ENCODE measurements at places on chromosomes 1 and 21.

DNA sequence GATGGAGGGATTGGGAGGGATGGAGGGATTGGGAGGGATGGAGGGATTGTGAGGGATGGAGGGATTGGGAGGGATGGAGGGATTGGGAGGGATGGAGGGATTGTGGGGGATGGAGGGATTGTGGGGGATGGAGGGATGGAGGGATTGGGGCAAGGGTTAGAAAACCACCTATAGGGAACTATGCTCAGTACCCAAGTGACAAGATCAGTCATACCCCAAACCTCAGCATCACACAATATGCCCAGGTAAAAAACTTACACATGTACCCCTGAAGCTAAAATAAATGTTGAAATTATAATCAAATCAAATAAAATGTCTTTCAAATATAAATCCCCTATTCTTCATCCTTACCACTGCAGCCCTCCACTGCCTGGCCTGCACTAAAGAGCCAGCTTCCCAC lies 72.8 kb upstream of the HNRNPU start:
- DNase-seq, result no peak

- DNase-seq, result no peak
Observed at GRCh38 chr1:31302709-31303441, 6.0 kb downstream of the ZCCHC17 start.

GRCh38 chr1:223785808-223786207 lies 59.9 kb downstream of the TP53BP2 start:
- no peak for DNase-seq

GRCh38 chr1:56336982-56337381 lies 242.4 kb downstream of the PLPP3 start:
- DNase-seq, result no peak

DNA sequence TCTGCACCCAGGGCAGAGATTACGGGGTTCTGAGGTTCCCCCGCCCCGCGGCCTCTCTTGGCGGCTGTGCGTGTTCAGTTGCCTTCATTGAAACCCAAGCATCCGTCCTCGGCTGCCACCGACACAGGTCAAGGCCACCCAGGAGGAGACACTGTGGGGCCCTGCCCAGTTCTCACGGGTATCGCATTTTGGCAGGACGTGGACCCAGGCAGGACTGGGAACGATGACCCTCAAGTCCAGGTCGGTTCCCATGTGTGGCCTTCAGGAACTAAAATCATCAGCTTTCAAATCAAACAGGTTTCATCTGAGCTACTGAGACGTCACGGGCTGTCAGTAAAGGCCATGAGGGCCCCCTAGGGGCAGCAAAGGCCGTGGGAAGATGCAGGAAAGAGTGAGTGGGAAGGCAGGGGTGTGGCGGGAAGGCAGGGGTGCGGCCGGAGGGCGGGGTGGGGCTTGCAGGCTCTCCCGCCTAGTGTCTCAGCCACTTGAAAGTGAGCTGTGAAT lies 7.0 kb upstream of the C1orf174 start:
- DNase-seq, result no peak

DNA sequence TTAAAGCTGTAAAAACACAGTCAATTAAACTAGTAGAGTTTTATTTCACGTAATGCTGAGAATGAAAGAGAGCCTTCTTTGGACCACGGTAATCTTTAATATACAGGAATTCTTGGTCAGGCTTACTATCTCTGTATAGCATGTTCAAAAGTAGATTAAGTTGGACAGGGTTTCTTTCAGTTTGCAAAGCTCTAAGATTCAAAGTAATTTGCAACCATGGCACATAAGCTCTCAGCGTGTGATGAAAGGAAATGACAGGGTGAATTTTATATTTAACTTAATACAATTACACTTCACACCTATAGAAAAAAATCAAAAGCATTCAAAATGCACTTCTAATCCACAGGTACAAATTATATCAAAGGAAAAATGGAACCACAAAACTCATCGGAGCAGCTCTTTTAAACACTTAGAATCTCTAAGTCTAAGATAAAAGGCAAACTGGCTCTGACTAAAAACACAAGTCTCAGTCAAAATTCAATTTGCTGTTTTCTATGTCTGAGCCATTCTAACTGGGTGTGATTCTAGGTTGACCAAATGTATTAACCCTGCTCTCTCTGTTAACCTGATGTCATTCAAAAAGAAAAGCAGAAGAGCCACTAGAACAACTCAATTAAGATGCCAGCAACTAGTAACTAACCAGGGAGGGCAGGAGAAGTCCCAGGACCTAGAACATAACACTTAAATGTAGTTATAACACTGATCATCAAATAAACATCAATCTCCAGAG lies 147.7 kb downstream of the RERE start:
- DNase-seq, result no peak

GRCh38 chr1:89894210-89895201 lies 73.7 kb downstream of the LRRC8D start:
- DNase-seq, result no peak

GRCh38 chr1:62722796-62723195 lies 34.6 kb upstream of the DOCK7 start:
- DNase-seq, result no peak

DNA sequence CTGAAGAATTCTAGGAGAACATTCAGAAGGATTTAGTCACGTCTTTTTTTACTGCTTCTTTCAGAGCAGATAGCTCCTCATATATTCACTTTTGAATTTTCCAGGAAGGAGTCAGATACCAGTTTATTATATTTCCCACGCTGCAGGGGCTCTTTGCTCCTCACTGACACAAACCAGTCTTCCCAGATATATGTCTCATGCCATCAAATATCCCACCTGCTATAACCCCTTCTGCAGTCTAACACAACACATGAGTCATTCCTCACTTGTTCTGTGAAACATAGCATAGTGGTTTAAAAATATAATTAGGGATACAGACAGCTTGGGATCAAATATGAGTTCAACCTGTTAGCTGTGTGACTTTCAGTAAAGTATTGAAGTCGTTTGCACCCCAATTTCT lies 251.7 kb upstream of the DPYD start:
- DNase-seq, result no peak

GRCh38 chr1:50453266-50453665 lies 30.0 kb upstream of the DMRTA2 start:
- no peak for DNase-seq

DNA sequence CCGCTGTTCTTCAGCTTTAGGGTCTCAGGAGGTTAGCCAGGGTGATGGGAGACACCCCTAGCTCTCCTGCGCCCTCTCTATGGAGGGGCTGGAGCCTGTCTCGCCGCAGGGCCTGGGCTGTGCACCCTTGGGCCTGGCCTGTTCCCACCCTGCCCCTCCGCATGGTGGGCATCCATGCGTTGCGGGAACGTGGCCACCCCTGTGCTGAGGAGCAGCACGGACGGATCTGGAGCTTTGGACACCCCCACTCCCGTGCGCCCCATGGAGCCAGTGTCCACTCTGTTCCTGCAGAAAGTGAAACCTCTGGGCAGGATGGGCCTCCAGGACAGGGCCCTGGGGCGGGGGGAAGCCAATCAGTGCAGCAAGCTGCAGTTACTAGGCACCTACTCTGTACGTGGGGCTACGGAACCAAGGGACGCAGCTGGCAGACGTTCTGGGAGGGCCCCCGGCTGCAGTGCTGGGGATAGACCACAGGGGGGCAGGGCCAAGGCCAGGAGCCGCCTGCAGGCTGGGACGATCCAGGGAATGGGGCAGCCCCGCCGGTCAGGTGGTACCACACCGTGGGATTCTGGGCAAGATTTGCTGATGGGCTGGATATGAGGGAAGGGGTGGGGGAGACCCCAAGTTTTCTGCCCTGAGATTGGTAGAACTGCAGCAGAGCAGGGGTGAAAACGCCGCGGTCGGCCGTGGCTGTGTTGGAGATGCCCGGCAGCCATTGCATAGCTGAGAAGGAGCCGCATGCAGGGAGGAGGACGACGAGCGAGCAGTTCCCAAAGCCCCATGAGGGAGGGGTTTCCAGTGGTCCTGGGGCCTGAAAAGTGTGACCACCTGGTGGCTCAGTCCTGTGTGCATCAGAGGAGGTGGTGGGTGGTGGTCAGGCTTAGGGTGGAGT lies 43.3 kb downstream of the TP73 start:
- no peak for DNase-seq

GRCh38 chr1:73162564-73162963 lies 880.2 kb upstream of the NEGR1 start:
- no peak for DNase-seq

DNA sequence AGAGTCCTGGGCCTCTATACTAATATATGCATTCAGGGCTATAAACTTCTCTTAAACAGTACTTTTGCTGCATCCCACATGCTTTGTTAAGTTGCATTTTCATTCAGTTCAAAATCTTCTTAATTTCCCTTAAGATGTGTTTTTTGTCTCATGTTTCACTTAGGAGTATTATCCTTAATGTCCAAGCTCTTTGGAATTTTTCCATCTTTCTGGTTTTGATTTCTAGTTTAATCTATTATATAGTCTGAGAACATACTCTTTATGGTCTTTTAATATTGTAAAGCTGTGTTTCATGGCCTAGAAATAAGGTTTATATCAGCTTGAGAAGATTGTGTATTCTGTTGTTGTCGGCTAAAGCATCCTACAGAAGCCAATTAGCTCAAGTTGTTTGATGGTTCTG lies 1041.8 kb downstream of the PLA2G4A start:
- peak; percentile 11 for DNase-seq

GRCh38 chr1:113545210-113545609 lies 154.9 kb downstream of the MAGI3 start:
- DNase-seq, result no peak

- DNase-seq, result no peak
Observed at GRCh38 chr1:80540596-80540995, 1260.1 kb upstream of the ADGRL2 start.

GRCh38 chr1:178023181-178023618 lies 53.3 kb upstream of the SEC16B start:
- DNase-seq, result no peak

GRCh38 chr1:47940779-47941178 lies 56.4 kb downstream of the TRABD2B start:
- no peak for DNase-seq

GRCh38 chr21:46054451-46054881 lies 43.4 kb upstream of the COL6A2 start:
- no peak for DNase-seq

- DNase-seq, result no peak
Observed at GRCh38 chr1:38137164-38137563, 90.6 kb upstream of the POU3F1 start.

GRCh38 chr1:78222225-78222959 lies 176.6 kb downstream of the GIPC2 start:
- DNase-seq, result no peak

GRCh38 chr1:217059401-217059800 lies 336.2 kb upstream of the ESRRG start:
- DNase-seq, result no peak

GRCh38 chr21:38170704-38171682 lies 85.8 kb upstream of the KCNJ15 start:
- DNase-seq, result no peak

DNA sequence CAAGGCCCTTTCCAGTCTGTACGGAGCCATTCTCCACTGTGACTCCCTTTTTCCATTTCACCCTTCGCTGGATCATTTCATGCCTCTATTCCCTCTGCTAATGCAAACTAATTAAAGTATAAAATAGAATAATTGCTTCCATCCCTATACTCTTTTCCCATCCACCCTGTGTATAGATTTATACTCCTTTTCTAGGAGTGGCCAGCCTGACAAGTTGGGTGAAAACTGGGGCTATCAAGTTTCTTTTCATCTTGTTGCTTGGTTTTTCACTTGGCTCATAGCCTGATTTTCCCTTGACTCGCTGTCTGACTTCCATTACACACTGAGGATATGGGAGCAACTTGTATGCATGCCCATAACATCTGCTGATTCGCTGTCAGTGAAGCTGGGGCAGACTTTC lies 107.0 kb downstream of the PLXNA2 start:
- DNase-seq, result no peak

DNA sequence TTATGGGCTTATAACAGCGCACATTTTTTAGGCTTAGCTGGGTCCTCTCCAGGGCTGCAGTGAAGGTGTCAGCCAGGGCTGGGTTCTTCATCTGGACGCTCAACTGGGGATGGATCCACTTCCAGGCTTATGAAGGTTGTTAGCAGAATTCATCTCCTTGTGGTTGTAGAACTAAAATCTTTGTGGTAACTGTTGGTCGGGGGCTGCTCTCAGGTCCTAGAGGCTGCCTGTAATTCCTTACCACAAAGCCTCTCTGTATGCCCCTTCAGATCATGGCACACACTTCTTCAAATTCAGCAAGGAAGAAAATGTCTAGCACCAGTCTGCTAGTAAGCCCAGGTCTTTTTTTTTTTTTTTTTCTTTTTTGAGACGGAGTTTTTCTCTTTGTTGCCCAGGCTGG lies 40.9 kb upstream of the EPS8L3 start:
- no peak for DNase-seq

DNA sequence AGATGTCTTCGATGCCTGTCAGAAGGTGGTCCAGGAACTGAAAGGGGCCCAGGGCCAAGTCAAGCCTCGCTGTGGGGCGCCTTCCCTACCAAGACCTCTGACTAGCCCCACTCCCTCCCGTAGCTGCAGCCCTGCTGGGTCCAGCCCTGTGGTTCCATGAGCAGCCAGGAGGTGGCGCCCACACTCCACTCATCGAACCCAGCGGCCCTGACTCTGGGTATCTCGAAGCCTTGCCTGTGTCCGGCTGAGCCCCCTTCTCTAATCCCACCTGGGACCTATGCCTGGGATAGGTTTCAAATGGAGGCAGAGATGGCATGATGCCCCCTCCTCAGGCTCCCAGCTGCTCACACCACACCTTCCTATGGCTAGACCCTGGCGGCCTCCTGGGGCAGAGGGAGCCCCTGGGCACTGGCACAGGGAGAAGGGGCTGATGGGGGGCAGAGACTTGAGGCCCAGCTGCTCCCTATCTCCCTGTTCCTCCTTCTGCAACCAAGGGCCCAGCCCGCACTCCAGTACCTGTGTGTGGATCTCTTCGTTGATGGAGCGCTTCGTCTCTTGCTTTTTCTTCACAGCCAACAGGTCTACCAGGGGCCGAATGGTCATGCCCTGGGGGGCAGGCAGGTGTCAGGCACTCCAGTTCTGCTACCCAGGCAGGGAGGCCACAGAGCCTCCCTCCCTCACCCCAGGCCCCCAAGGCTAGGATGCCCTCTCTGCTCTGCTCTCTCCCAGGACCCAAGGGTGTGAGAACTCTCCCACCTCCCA lies 52.0 kb downstream of the SLC9A1 start:
- peak; percentile 84 for DNase-seq

GRCh38 chr1:31376375-31377134 lies 3.7 kb upstream of the FABP3 start:
- DNase-seq, result peak; percentile 91

GRCh38 chr1:117871013-117871412 lies 58.4 kb downstream of the GDAP2 start:
- DNase-seq, result no peak

DNA sequence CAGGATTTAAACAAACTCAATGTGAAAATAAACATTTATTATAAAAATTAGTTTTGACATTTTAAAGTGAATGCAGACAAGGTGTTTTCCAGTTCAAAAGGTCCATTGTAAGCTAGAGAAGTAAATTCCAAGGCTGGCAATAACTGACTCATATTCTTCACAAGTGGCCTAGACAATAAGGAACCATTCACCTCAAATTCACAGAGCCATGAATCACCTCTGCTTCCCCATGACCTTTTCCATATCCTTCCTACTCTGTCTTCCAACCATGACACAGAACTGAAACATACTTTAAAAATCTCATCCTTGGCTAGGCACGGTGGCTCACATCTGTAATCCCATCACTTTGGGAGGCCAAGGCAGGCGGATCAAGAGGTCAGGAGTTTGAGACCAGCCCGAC lies 24.8 kb downstream of the F11R start:
- no peak for DNase-seq
